ENCODE measurements at places on chromosomes 4 and X.

DNA sequence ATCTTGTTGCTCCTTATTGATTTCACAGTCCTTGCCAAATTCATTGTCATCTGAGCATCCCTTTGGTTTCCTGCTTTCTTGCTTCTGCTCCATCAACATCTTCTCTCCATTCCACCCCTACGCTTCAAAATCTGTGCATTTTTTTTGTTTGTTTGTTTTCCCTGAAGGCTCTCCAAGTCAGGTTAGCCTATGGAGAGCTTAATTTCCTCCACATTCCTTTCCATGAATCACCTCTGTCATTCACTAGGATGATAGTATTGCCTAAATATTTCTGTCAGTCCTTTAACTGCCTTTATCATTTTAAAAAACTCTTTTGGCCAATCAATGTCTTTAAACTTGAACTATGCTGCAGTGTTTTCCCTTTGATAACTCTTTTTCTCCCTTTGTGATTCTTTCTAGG, 67.7 kb downstream of the PPARGC1A start:
- no peak for DNase-seq

GRCh38 chrX:13495232-13495631, 74.2 kb upstream of the EGFL6 start:
- DNase-seq: no peak

GRCh38 chrX:80799584-80799983, 10.1 kb downstream of the BRWD3 start:
- no peak for DNase-seq

DNA sequence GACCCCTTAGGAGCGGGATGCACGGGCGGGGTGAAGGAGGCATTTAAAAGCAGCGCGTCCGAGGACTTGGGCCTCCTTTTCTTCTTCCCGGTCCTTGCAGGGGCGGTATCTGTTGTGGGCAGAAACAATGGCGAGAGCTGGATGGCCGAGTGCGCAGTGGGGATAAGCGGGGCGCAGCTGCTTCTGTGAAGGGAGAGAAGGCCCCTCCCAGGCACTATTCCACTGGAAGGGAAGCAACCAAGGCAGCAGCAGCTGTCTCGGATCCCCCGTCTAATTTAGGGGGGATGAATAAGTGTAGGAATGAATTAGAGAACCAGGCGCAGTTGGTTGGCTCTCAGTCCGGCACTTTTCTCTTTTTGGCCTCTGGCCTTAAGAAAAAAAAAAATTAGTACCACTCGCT, 995 bp downstream of the SMARCA5 start:
- peak; percentile 42 for DNase-seq

- no peak for DNase-seq
Observed at GRCh38 chrX:135432881-135433521, 11.3 kb downstream of the SMIM10L2A start.

GRCh38 chr4:85939595-85939994, 420.3 kb downstream of the MAPK10 start:
- DNase-seq: no peak

GRCh38 chrX:70411475-70411874, 11.6 kb upstream of the GDPD2 start:
- no peak for DNase-seq

DNA sequence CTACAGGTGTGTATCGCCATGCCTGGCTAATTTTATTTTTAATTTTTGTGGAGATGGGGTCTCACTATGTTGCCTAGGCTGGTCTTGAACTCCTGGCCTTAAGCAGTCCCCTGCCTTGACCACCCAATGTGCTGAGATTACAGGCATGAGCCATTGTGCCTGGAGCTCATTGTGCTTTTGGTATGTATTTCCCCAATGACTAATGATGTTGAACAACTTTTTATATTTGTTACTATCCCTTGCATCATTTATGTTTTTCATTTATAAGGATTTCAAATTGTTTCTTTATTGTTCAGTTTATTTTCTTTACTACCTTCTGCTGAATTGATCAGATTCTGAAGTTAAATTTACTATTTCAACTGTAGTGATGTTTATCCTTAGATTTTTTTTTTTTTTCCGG, 199.7 kb downstream of the CEP135 start:
- DNase-seq: no peak

All from cerebellar cortex (tissue), 1 donor.